Sciatic nerve (tissue), 2 donors: ENCODE measurements at places on chromosomes 16 and 17. TPM values are rescaled to one million over a fixed set of nuclear protein-coding genes. Genes with fewer than 3 reads are reported as not detected.

OTOP2 gene
- not detected for total RNA-seq

TNFSF13 gene
- 32.7 TPM for total RNA-seq

ASPHD1 gene
- total RNA-seq = 5.0 TPM

KRT12 gene
- not detected for total RNA-seq

RNF112 gene
- 3.9 TPM for total RNA-seq

CD300LG gene
- 22.8 TPM for total RNA-seq

JPH3 gene
- total RNA-seq = 0.22 TPM

OR3A3 gene
- not detected for total RNA-seq

CD300LF gene
- 2.5 TPM for total RNA-seq

MED31 gene
- 13.8 TPM for total RNA-seq

SBK1 gene
- total RNA-seq = 0.62 TPM

OXLD1 gene
- total RNA-seq = 17.9 TPM

KRT34 gene
- total RNA-seq = not detected

TMEM98 gene
- total RNA-seq = 123 TPM
